ENCODE measurements at places on chromosomes 16 and 17.

DNA sequence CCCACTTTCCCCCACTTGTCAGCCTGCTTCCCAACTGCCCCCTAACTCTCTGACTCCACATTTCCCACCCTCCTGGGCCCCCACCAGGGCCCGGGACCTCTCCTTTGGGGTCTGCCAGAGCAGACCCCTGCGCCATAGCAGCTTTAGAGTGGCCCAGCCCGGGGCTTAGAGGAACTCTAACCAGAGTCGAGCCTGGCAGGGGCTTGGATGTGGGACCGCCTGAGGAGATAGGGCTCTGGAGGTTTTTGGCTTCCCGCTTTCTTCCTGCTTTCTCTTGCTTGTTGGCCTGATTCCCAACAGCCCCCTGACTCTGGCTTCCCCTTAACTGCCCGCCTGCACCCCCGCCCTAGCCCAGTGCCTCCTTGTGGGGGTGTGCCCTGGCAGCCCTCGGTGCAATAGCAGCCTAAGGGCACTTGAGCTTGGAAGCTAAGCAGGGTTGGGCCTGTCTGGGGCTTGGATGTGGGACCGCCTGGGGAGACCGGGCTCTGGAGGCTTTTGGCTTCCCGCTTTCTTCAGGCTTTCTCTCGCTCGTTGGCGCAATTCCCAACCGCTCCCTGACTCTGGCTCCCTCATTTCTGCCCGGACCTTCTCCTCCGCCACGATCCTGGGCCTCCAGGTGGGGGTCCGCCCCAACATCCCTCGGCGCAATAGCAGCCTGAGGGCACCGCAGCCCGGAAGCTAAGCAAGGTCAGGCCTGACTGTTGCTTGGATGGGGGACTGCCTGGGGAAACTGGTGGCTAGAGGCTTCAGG, 2292.0 kb downstream of the TP53TG3F start:
- no peak for DNase-seq

- no peak for DNase-seq
Observed at GRCh38 chr17:47287068-47287467, 33.4 kb downstream of the ITGB3 start.

DNA sequence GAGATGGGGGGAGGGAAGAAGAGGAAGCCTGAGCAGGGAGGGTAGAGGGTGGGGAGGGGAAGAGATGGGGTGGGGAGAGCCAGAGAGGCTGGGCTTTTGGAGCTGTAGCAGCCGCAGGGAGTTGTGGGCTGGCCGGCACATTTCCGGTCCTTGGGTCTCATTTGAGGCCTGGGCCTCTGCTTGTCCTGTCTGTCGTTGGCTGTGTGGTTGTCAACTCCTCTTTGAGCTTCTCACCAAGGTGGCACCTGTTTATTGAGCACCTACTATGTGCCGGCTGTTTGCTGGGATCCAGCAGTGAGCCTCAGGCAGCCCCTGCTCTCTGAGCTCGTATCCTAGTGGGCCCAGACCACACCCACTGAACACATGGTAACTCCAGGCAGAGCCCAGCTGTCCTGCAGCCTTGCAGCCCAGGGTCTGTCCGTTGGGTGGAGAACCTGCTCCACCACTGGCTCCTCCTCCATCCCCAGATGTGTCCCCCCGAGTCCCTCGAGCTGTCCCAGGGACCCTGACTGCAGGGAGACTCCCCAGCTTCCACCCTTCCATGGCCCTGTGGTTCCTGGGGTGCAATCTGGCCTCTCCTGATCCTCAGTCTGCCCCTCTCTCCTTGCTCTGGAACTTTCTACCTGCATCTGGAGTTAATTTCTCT, 164.9 kb downstream of the IRF8 start:
- DNase-seq = no peak

DNA sequence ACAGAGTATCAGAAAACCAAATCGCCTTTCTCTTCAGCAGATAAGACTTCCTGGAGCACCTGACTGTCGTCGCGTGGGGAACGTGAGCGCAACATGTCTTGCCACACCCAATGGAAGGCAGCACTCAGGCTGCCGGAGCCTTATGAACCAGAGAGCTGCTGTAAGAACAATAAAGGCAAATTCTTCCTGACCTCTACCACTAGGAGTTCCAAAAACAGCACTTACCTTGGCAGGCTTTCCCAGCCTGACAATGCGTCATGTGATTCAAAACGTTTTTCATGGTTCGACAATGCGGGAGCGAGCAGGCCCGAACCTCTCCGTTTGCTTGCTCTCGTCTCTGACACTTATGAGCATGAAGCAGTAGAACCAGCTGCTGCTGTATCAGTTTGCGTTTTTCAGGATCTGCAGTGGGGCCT, 75.8 kb upstream of the TRAP1 start:
- no peak for DNase-seq

- peak; percentile 2 for DNase-seq
Observed at GRCh38 chr17:33052856-33053255, 61.2 kb downstream of the SPACA3 start.

- no peak for DNase-seq
Observed at GRCh38 chr17:78166416-78166815, 2.0 kb upstream of the SYNGR2 start.

DNA sequence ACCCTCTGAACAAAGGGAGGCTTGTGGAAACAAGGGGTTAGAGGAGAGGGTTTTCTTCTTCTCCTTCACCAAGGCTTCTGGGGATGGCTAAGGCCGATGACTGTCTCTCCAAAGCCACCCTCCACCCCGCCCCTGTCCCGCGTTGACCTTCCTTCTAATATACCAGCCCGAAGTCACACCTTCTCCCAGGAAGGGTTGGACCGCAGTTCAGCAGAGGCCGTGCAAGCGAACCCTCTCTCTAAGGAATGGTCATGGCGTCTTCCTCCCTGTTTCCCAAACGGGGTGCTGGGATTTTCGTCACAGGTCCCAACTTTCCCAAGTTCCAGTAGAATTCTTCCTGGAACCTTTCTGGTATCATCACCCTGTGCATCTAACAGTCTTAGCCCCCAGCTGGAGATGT, 49.4 kb downstream of the FZD2 start:
- DNase-seq = no peak

GRCh38 chr16:53960954-53961616, 257.1 kb downstream of the FTO start:
- DNase-seq = no peak

DNA sequence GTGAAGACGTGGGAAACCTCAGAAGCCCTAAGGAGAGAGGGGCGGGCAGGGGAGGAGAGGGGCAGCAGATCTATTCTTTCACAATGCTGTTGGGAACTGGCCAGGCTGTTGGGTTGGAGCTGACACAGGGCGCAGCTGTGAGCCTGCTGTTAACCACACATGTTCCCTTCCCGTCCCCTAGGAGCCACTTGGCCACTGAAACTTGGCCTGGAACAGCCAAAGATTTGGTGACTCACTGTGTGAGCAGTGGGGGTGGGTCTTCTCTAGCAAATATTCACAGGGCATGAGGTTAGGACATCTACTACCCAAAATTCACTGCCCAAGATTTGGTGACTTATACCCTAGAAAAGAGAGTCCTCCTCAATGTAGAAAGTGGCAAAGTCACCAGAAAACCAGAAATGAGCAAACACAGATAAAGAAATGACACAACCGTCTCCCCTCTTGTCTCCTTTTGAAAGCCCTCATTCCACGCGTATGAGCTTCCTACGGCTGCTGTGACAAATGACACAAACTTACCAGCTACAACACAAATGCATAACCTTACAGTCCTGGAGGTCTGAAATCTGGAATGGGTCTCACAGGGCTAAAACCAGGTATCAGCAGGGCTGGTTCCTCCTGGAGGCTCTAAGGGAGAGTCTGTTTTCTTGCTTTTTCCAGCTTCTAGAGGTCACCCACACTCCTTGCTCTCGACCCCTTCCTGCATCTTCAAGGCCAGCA, 6.3 kb downstream of the TBC1D16 start:
- peak; percentile 90 for DNase-seq

DNA sequence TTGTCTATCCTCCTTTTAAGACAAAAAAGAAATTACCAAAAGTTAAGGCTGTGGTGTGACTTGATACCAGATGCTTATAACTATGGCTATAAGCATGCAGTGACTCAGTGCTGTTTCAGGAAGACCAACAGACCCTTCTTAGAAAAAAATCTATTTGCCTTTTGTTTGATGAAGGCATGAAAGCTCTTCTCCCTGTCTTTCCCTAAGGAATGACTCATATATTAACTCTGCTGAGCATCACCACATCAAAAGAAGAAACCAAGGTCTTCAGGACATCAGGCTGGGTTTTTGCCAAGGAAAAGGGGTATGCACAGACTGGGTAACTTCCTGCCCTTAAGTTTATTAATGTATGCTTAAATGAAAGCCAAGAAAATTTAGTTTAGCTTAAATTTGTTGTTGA, 47.1 kb downstream of the VMP1 start:
- peak; percentile 96 for DNase-seq

- no peak for DNase-seq
Observed at GRCh38 chr16:14353340-14353739, 276.7 kb downstream of the PARN start.
